ENCODE measurements at places on chromosomes 2 and 18.

- DNase-seq, result no peak
These were observed 58.2 kb downstream of the BCL2L11 start for GRCh38 chr2:111178730-111179405.

DNA sequence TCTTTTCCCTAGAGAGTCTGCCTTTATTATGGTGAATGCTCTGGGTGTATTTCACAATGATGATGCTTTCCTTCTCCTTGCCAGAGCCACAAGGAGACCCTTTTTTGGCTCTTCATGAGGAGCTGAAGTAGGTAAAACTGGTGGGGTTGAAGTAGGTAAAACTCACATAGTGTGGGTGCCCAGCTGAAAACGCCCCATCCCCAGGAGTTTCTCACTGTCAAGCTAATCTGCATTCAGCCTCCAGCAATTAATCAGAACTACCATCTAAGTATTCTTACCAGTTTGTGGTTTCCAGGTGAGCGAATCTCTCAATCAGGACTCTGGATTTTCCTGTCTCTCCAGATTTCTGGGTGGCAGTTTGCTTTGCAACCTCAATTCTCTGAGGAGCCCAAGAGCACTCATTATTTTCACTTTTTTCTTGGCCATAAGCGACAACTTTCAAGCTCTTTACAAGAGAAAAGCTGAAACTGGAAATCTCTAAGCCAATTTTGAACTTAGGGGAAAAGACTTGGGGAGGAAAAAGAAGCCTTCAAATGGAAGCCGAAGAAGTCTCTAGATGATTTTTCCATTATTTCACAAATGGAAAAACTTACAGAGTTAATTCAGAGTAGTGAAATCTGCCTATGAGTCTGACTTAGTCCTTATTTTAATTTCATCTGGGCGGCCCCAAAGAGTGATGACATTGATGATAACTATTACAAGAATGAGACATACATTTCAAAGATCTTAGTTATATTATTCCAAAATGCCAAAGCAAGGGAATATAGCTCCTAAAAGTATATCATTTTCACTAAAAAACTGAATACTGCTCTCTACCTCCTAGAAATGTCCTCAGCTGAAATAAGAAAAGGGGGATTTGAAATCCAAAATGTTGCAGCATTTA lies 121.4 kb upstream of the MAP3K20 start:
- DNase-seq, result no peak

- DNase-seq, result no peak
These were observed 48.2 kb downstream of the ADI1 start for GRCh38 chr2:3470856-3471737.

- DNase-seq, result no peak
These were observed 162.3 kb downstream of the TCF4 start for GRCh38 chr18:55425698-55426097.

- DNase-seq, result no peak
These were observed 13.6 kb downstream of the STPG4 start for GRCh38 chr2:47141520-47141919.

DNA sequence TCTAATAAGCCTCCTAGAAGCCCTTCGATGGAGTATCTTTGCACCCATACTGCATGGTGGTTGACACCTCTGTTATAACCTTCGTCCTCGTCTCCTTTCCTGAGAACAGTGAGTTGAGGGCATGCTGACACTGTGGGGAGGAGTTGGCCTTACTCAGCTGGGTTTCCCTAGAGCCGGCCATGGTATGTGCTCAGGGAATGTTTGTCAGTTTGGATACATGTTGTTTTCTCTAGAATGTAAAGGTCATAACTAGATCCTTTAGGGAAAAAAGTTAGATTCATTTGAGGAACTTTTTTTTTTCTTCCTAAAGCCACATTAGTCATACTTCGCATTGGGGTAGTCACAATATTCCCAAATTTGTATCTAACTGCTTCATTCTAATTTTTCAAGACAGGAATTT lies 106.0 kb upstream of the FOSL2 start:
- no peak for DNase-seq

DNA sequence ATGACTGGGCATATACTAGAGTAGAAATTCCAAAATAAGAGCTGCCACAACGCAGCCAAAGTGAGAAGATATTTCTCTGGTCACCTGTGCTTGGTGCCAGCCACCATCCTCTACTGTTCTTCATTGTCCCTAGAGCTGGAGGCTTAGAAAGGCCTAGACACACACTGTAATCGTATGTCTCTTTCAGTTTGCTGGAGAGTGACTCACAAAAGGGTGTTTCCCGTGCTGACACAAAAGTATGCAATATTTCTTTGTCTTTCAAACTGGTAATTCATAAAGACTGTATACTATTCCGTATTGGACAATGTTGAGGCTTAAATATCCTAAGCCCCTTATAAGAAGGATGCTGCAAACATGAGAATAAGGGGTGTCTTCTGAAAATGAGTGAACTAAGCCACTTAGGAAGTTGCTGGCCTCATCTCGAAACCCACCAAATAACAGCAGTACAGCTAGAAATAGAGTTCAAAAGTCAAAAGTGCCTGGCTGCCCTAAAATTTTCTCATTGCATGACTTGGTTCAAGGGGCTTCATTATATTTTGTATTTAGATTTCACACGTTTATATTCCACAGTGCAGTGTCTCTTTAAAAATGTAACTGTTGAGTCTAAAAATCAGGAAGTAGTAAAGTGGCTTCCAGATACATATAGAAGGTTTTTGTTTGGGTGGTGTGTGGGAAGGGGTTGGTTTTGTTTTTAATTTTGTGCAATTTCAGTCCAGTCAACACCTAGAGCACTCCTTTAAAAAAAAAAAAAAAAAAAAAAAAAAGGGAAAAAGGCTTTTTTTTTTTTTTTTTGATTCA lies 601.1 kb downstream of the ARHGAP15 start:
- peak; percentile 18 for DNase-seq
